ENCODE measurements at places on chromosomes 2 and 18.

DNA sequence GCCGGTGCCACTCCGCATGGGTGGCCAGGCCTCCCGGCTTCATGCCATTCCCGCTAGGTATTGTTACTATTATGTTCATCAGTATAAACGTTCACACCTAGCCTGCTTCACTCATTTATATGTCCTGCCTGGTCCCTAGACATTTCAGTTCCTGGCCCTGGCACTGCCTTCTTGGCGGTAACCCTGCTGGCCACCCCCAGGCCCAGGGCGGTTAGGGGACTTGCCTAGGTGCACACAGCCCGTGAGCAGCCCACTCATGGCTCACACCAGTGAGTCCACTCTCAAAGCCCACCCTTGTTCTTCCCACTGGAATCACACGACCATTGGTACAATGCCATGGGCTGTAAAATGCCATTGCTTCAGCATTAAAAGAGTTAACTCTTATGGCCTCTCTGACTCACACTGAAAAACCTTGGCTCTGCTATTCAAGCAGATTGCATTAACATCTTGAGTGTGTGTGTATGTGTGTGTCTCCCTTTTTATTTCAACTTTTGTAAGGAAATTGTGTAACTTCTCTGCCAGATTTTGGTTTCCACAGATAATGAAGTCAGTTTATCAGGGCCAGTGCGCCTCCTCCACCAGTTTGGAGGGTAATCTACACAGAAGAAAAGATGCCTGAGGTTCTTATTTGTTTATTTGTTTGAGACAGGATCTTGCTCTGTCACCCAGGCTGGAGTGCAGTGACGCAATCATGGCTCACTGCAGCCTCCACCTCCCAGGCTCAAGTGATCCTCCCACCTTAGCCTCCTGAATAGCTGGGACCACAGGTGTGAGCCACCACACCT is 74.2 kb downstream of the RAB31 start:
- no peak for DNase-seq

DNA sequence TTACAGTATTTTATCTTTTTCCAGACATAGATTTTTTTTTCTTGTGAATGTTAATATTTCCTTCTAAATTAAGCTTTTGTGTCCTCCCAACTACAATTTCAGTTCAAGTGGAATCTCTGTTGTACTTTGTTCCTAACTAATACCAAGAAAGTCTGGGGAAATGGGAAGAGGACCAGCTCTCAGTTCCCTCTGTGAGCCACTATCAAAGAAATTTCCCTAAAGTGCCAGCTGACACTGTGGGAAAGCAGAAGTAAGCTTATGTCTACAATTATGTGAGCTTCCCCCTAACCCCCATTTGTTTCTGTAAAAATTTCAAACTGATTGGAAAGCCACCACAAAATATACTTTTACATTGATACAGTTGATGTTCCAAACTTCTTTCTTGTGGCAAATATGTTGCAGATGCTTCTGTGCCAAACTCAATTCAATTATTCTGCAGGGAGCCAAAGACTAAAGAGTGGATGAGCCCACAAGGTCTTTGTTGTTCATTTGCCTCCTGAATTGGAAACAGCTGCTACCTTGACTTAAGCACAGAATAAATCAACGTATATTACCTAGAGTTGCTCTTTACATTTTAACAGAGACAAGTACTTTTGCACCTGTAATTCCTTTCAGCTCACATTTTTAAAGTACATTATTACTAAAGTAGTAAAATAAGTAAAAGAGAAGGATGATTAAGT is 306.6 kb downstream of the PTH2R start:
- DNase-seq = no peak

DNA sequence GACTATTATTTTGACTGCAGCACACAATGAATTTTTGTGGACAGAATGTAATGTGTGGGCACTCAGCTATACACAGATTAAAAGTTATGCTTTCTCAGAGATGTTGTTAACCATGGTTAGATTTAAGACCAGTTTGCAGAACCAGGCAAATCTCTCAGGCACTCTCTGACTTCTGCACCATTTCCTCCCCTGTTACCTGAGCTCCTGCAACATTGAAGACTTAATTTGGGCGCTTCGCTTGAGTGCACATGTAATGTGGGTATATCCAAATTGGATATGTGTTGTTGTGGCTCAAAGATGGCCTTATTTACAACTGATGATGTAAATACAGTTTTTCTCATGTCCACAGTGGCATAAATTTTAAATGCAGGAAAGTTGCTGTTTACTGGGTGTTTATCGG is 469.4 kb downstream of the PTPRM start:
- no peak for DNase-seq

DNA sequence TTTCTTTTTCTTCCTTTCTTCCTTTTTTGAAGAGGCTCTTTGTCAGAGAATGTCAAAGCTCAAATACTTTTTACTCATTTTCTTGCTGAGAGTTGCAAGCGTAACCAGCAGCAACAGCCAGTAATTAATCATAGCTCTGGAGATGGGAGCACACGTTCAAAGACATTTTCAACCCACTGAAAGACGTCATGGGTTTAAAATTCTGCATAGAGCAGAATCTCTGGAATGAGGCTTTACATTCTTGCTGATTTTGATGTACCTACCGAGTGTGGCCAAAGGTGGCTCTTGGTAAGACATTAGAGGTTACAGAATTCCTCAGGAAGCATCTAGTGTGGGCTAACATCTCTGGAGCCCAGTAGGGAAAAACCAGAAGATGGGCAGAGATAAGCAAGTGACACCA is 292.5 kb downstream of the MTX2 start:
- DNase-seq = no peak

DNA sequence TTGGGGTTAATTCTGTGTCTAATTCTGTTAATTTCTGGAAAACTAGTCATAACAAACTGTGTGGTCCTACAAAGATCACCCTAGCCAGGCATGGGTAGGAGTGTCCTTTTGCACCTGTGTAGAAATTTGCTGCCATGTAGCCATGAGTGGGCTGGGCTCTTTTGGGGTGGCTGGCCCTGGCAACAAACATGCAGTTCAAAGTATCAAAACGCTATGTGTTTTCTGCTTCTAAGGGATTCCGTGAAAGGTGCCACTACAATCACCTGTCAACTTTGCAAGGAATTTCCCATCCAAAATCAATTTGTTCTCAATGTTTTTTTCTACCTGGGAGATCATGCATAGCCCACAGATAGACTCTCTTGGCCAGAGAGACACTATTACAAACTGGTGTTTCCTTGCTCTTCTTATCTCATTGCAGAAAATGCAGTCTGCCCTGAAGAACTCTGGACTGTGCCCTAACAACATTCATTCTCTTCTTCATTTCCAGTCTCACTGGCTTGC is 537.7 kb upstream of the ID2 start:
- DNase-seq = no peak

DNA sequence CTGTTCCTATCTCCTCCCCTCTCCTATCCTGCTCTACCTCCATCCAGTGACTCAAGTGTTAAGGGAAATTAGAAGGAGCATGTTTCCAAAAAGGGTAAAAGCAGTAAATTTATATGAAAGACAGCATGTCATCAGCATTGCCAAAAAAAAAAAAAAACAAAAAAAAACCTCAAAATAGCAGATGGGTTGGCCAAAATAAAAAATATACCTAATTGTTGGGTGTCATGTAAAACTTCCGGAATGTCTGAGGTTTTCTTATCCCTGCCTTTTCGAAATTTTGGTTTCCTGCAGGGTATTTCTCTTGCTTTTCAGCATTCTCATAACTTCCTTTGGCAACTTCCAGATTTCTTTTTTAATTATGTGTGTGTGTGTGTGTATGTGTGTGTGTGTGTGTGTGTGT is 241.6 kb upstream of the FN1 start:
- no peak for DNase-seq

- no peak for DNase-seq
Observed at GRCh38 chr2:234632527-234633391, 135.9 kb upstream of the ARL4C start.

DNA sequence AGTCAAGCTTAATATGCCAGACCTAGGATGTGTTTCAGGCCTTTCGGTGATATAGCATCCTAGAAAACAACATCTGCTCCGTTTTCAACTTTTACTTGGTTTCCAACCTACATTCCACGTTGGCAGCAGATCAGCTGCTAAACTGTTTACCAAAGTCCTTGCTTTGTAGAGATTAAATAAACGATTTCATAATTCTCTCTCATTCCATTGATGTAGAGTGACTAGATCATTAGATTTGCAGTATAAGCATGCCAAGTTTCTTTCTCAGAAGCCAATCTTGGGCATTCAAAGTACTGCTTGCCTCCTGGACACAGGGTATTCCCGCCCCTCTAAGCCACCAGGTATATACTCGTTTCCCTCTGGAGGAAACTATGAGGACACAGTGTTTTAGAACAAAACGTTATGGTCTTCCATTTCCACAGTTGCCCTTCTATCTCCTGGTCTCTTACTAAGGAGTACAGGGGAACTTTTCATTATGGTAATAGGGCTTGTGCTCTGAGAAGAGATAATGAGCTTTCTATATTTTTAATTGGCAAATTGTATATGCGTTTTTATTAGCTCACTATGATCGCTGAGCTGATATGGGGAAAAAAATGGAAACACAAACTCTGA is 10.5 kb upstream of the INSIG2 start:
- no peak for DNase-seq

- no peak for DNase-seq
Observed at GRCh38 chr2:119305497-119306195, 61.0 kb downstream of the C2orf76 start.

Data from stimulated activated CD4-positive, alpha-beta T cell treated with anti-CD3 and anti-CD28 coated beads, Interleukin-12 subunit alpha, Interleukin-12 subunit beta, amount 100 ng/mL, for 24 hours (primary cell).